ENCODE measurements at places on chromosomes 11 and 22. TPM values are rescaled to one million over a fixed set of nuclear protein-coding genes. Genes with fewer than 3 reads are reported as not detected.

The SERPIND1 gene
- total RNA-seq, result under 0.01 TPM

The TRIM6 gene
- total RNA-seq, result 6.5 TPM

The OR51E2 gene
- 1.9 TPM for total RNA-seq

The OR2AG1 gene
- not detected for total RNA-seq

The INPP5J gene
- 0.43 TPM for total RNA-seq

The BIRC3 gene
- 0.64 TPM for total RNA-seq

The KCNK7 gene
- not detected for total RNA-seq

The UPK3A gene
- total RNA-seq, result not detected

The C11orf16 gene
- not detected for total RNA-seq

The CRYAB gene
- 11.0 TPM for total RNA-seq

The OR8D1 gene
- 0.32 TPM for total RNA-seq

The TMEM151A gene
- under 0.01 TPM for total RNA-seq

The PNPLA2 gene
- 23.5 TPM for total RNA-seq

The PRODH gene
- not detected for total RNA-seq

The TSPAN18 gene
- 0.64 TPM for total RNA-seq

The OR51S1 gene
- total RNA-seq, result not detected

The SEC14L6 gene
- total RNA-seq, result not detected

The MMP3 gene
- 39.7 TPM for total RNA-seq

The MRGPRX4 gene
- total RNA-seq, result not detected

The ATM gene
- 152 TPM for total RNA-seq

The PARVA gene
- 76.4 TPM for total RNA-seq

The BIK gene
- total RNA-seq, result 0.86 TPM

The JAML gene
- not detected for total RNA-seq

The CFAP300 gene
- 4.7 TPM for total RNA-seq

The POTEH gene
- total RNA-seq, result not detected

The PLA2G6 gene
- total RNA-seq, result 10.8 TPM

The CARD18 gene
- total RNA-seq, result under 0.01 TPM

The MAP6 gene
- total RNA-seq, result 3.0 TPM

The MGAT3 gene
- 0.64 TPM for total RNA-seq

The ANKK1 gene
- not detected for total RNA-seq

The BTBD10 gene
- total RNA-seq, result 44.5 TPM

The INSC gene
- under 0.01 TPM for total RNA-seq

The LRRC74B gene
- not detected for total RNA-seq

The TMEM191C gene
- total RNA-seq, result 1.7 TPM

The SHANK2 gene
- 0.86 TPM for total RNA-seq

The KRTAP5-9 gene
- total RNA-seq, result not detected

The BTG4 gene
- not detected for total RNA-seq

The KCNA4 gene
- not detected for total RNA-seq

The MS4A3 gene
- total RNA-seq, result not detected

The CECR2 gene
- not detected for total RNA-seq

The FAM111B gene
- total RNA-seq, result 12.2 TPM

The ART5 gene
- not detected for total RNA-seq

The TSGA10IP gene
- not detected for total RNA-seq

The C1QTNF6 gene
- 10.6 TPM for total RNA-seq

The GALNT18 gene
- total RNA-seq, result 5.2 TPM

The THY1 gene
- 284 TPM for total RNA-seq

The POLR2F gene
- 34.5 TPM for total RNA-seq

The LSP1 gene
- total RNA-seq, result not detected

The IFITM10 gene
- total RNA-seq, result 0.32 TPM
